Fibroblast of skin of right quadriceps (primary cell): ENCODE measurements at places on chromosomes 7 and 10.

- DNase-seq, result peak; percentile 20
Measured at GRCh38 chr10:21754410-21755011, 220.5 kb downstream of the MLLT10 start.

DNA sequence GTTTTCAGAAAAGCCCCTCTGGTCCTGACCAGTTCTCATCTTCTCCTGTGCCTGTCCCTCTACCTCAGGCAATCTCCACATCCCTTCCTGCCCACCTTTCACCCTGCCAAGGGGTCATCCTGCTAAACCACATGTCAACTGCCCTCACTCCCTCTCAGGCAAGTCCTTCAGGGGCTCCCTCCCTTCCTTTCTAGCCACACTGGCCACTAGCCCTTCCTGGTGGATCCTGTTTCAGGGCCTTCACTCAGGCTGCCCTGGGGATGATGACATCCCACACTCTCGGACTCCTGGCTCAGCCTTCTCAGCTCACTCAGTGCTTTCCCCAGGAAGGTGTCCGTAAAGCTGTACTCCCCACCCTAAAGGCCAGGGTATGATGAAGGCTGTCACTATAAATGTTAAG, 13.4 kb downstream of the STEAP1B start:
- DNase-seq, result no peak

DNA sequence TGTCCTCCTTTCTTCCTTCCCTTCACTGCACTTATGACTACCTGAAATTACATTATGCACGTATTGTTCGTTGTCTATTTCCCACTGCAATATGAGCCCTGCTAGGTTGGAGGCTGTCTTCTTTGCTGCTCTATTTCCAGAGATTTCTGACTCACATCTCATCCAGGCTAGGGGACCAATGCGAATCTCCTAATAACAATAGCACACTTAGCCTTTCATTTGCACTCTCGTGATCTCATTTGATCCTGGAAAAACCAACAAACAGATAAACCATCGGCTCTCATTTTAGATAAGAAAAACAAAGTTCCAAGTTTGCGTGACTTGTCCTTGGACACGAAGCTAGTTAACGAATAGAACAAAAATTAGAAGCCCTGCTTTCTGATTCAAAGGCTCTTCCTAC, 1.4 kb downstream of the ZNF438 start:
- no peak for DNase-seq

DNA sequence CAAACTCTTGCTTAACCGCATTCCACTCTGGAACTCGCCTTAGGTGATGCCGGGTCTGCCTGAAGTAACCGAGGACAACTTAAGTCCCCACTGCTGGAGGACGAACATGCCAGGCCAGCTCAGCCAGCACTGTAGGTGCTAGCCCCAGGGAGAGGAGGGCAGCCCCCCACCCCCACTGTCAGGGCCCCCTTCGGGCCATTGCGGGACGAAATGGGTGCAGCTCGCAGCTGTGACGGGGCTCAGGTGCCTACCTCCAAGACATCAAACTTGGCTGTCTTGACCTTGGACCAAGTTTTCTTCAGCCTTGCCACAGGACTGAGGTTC, 60.4 kb downstream of the CSGALNACT2 start:
- DNase-seq, result no peak

DNA sequence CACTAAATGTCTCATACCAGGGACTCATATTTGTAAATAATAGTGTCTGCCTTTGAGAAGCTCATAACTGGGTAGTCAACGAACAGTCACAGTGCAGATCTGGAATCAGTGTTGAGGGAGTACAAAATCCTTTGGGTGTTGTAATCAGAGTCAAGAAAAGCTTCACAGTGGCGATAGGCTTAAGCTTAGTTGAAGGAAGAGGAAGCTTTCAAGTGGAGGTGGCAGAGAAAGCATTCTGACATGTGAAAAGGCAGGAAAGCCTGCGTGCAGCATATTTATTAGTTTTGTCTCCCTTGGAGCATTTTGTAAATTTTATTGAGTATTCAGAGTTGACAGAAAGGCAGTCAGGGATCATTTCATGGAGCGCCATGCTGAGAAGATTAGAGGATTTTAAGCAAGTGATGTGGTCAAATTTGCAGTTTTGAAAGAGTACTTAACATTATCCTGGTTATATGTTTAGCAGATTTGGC, 104.9 kb downstream of the ADK start:
- no peak for DNase-seq

DNA sequence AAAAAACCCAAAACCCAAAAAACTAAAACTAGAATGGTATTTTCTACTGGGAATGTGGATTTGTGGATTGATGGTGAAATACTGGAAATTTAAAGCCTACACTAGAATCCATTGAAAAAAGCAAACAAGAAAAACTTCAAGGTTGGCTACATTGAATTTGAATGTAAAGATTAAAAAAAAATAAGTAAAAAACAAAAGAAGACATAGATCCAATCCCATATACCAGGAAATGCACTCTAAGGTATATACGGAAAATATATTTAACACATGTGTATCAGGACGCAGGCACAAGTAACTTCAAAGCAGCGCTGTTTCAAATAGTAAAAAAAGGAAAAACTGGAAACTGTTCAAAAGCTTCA, 754 bp upstream of the BBS9 start:
- DNase-seq, result no peak

DNA sequence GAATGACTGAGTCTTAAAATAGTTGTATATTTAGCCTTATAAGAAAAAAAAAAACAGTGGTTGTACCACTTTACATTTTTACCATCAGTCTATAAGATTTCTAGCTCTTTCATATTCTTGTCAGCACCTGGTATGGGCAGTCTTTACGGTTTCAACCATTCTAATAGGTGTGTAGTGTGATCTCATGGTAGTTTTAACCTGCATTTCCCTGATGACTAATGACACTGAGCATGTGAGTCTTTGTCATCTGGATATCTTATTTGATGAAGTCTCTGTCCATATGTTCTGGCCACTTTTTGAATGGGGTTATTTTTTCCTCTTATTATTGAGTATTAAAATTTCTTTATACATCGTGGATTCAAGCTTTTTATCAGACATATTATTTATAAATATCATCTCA, 365.3 kb upstream of the IGFBP3 start:
- DNase-seq, result no peak

DNA sequence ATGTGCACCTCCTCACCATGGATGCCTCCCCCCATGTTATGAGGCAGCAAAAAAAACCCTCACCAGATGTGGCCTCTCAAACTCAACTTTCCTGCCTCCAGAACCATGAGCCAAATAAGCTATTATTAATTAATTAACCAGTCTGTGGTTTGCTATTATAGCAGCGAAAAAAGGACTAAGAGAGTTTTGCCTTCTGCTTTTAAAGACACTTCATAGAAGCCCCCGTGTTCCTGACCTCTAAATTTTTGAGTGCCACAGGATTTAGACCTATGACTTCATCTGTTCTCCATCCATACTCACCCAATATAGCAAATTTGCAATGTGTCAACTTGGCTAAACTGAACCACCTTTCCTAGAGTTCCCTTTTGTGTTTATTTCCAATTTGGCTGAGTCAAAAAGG, 9.2 kb upstream of the SEMA3E start:
- DNase-seq, result no peak

- no peak for DNase-seq
Measured at GRCh38 chr10:49081547-49082275, 33.6 kb downstream of the VSTM4 start.

GRCh38 chr10:129969184-129969910, 5.3 kb upstream of the EBF3 start:
- no peak for DNase-seq

DNA sequence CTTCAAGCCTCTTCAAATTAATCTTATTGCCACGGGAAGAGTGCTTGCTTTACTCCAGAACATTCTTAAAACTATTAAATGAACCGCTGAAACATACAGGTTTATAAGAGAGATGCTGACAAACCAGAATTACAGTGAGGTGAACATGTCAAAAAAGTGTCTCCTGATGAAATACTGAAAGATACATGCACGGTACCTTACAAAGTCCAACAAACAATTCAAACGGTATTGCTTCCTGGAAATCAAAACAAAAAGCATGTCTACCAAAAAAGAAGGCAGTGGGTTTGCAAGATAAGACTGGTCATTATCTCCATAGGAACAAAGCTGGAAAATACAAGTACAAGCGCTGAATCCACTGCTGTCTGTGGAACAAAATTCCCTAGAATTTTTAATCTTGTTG, 174.5 kb downstream of the DOCK4 start:
- DNase-seq, result no peak

DNA sequence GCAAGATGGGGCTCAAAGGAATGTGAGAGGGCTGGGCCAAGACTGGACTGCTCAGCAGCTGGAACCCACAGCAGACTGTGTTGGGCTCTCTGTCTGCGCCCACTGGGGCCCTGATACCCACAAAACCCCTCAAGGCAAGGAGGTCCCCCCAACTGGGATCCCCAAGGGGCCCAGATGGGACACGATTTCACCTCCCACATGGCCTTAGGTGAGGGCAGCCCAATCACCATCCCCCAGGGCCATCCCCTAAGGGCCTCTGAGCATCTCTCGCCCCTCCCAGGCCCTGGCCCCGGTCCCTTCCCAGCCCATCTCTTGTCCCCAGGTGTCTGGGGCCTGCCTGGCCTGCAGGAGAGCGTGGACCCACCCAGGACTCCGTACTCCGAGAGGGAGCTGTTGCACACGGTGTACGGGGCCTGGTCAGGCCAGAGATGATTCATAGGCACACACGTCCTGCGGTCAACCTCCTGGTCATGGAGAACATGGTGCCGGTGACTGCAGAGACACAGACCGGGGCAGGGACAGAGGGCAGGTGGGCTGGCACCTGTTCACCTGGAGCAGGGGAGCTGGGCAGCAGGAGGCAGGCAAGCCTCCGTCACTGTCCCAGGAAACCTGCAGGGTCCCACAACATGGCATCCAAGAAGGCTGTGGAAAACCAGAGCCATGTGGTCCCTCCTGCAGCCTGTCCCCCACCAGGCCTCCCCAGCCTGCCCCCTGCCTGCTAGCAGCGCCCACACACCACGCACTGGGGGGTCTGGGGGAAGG, 21.6 kb downstream of the OGDHL start:
- DNase-seq, result no peak

DNA sequence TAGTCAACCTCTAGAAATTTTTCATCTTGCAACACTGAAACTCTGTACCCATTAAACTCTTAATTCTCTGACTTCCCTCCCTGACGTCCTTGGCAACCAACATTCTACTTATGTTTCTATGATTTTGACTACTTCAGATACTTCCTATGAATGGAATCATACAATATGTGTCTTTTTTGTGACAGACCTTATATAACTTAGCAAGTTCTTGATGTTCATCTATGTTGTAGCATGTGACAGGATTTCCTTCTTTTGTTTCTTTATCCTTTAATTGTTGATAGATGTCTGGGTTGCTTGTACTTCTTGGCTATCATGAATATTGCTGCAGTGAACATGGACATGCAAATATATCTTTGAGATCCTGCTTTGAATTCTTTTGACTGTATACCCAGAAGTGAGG, 240.8 kb downstream of the ADK start:
- DNase-seq, result no peak

GRCh38 chr10:20598590-20598989, 298.5 kb downstream of the NEBL start:
- DNase-seq, result peak; percentile 87

- DNase-seq, result no peak
Measured at GRCh38 chr7:46949270-46949931, 632.5 kb downstream of the TNS3 start.

GRCh38 chr7:15478401-15478800, 83.4 kb downstream of the AGMO start:
- no peak for DNase-seq

DNA sequence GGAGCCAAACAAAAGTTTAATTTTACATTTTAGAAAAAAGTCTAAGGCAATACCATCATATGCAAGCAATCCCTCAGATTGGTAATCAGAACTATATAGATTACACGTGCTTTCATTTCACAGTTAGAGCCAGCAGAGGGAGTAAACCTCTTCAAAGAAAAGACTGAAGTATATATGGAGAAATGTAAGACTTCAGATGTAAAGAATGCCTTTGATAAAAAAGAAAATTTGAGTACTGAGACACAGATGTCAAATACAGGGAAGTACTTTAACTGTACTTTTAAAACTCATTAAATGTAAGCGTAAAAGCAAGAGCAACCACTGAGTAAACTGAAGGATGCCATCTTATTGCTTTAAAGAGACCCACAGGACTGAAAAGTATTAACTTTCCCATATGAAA, 101.4 kb upstream of the FAM133B start:
- DNase-seq, result peak; percentile 81

GRCh38 chr10:63520500-63521415, at the start of gene REEP3:
REEP3 (plus strand) TSS chr10:63521401; CDS start chr10:63521546, 145 bp downstream.
- DNase-seq, result peak; percentile 53

DNA sequence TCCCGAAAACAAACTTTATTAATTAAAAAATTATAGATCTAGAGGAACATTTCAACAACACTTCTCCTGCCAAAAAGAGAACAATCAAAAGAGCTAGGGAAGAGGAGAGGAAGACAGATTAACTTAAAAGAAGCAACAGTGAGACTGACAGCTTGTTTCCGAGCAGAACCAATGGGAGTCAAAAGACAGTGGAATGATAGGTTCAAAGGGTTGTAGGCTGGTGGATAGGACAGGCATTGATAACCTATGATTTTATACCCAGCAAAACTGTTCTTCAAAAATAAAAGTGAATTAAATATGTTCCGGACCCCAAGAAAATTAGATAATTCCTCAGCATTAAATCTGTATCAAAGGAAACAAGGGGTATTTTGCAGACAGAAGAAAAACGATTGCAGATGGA, 207.6 kb downstream of the MAD1L1 start:
- DNase-seq, result no peak

DNA sequence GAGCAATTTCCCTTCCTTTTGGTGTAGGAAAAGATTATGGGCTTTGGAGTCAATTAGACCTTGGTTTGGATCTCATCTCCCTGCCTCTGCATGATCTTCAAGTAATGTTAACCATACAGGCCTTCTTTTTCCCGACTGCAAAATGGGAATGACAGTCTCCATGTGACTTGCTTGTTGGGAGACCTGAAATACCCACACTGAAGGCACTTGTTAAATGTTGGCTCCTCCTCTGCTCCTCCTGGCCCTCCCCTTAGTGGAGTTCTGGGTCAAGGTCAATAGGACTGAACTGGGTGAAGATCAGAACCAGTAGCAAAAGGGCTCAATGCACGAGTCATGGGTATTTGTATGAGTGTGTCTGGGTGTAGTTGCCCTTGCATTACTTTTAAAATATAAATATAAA, 179.4 kb upstream of the PRR15 start:
- no peak for DNase-seq

GRCh38 chr10:124003871-124004662, 89.3 kb downstream of the CHST15 start:
- DNase-seq, result no peak

GRCh38 chr10:27153845-27154193, 365 bp downstream of the YME1L1 start:
- peak; percentile 8 for DNase-seq

DNA sequence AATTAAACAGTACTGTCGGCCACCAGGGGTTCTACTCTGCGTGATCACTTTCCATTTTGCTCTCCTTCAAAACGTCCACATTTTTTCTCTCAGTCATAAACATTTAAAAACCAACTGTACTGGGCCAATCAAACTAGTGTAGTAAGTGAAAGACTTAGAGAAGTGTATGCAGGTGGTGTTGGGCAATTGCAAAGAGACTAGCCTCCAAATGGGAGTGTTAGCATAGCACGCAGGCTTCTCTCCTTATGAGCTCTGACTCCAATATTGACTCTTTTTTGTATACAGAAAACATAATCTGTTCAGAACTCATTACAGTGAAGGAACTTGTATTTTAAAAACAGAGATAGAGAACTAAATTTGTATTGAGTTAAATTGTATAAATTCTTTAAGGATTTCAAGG, 150.6 kb downstream of the SDK1 start:
- no peak for DNase-seq
